ENCODE measurements at places on chromosomes 2 and 18. TPM values are rescaled to one million over a fixed set of nuclear protein-coding genes. Genes with fewer than 3 reads are reported as not detected.

- no peak for DNase-seq
These were observed 450.1 kb downstream of the LPIN1 start for GRCh38 chr2:12196495-12196894.

DNA sequence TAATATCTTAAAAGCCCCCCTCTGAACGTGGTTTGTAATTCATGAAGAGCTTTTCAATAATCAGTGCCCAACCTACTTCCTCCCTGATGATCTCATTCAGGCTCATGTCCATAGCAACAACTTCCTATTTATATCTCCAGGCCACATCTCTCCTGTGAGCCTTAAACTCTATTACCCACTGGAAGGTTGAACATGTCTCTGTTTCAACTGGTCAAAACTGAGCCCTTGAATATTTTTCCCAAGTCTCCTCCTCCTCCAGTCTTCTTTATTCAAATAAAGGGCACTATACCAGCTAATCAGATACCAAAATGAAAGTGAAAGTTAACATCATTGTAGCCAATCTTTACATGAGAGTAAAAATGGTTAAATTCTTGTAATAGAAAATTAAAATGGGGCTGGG is 63.7 kb upstream of the ITGA4 start:
- peak; percentile 44 for DNase-seq

- DNase-seq = no peak
These were observed 71.4 kb downstream of the KCMF1 start for GRCh38 chr2:85042330-85042729.

DNA sequence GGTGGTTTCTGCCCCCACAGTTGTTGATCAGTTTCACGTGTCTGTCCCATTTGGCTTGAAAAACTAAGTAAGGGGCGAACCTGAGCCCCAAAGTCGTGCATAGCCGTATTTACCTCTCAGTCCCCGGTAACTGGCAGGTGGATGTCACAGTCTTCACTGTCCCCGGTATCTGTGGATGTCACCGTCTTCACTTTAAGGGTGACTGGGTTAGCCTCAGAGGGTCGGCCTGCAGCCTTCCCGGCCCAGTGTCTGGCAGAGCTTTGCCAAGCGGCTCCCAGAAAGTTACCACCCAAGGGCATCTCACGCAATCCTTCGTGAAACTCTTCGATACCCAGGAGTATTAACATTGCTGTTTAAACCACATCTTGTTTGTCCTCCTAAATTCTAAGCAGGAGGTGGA is 125.3 kb upstream of the CTDP1 start:
- no peak for DNase-seq

DNA sequence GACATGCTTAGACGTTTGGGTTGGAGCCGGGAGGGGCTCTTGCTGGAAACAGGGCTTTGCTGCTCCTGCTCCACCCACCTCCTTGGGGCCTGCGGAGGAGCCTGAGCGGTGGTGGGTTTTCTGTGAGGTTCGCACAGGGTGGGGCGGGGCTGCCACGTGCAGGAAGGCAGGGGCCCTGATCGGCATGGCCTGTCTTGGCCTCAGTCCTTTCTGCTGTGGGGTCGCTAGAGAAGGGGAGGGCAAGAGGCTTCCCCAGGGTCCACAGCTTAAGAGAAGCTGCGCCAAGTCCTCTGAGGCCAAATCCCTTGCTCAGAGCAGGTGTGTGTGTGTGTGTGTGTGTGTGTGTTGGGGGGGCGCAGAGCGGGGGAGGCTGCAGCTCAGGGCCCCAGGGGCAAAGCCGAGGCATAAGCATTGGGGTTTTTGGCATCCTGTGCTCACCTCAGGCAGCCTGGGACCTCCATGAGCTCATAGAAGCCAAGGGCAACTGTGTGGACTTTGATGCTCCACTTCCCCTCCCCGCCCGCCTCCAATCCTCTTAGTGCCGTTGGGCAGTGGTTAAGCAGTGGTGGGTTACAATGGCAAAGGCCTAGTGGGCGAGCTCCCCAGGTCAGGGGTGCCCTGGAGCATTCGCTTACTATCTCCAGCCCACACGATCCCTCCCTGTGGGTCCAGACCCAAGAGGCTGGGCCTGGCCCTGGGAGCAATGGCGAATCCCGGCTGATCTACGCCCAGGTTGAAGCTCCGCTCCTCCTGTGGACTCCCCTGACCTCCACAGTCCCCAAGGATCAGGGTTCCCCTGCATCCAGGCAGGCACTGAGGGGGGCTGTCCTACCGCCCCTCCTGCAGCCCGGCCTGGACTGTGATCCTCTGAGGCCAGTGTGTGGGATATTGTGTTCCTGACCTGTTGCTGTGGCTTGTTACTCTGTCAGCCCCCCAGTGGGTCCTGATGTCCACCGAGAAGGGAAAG is 28.9 kb downstream of the TOGARAM2 start:
- DNase-seq = no peak

GRCh38 chr2:191020742-191021381 is 6.9 kb upstream of the STAT1 start:
- peak; percentile 65 for DNase-seq

DNA sequence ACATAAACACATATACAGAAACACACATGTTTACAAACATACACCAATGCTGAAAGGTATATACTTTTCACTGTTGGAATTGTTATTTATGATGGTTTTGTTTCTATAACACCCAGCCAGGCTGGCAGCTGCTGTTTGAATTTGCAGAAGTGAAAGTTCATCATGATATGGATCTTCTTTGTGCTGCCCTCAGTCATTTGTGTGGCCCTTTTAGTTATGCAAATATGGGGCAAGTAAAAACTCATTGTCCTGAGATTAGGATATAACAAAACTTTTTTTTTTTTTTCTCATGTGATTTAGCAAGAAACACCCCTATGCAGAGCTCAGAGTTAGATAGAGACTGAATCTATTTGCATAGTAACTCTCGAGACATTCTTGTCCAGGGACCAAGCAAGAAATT is 714.1 kb downstream of the KCNJ3 start:
- DNase-seq = no peak

DNA sequence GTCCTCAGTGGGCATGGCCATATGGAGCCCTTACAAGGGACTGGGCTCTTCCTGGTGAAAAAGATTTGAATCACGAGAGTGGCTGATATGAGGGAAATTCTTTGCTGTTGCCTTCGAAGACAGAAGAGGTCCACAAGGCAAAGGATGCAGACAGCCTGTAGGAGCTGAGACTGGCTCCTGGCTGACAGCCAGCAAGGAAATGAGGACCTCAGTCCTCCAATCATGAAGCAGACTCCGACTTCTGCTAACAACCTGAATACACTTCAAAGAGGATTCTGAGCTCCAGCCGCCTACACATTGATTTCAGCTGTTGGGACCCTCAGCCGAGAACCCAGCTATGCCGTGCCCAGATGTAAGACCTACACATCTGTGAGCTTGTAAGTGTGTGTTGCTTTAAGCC is 3.0 kb upstream of the ST8SIA5 start:
- no peak for DNase-seq

The SOCS6 gene
- total RNA-seq = 20.8 TPM

The SLC9A4 gene
- 0.04 TPM for total RNA-seq

The CHRNG gene
- not detected for total RNA-seq

The CABYR gene
- total RNA-seq = 5.4 TPM

The MAP3K19 gene
- not detected for total RNA-seq

The BUB1 gene
- 89.8 TPM for total RNA-seq

Data from PC-3 (cell line).